ENCODE measurements at places on chromosomes 11 and 22. TPM values are rescaled to one million over a fixed set of nuclear protein-coding genes. Genes with fewer than 3 reads are reported as not detected.

JHY gene
- 8.7 TPM for total RNA-seq

SLC7A4 gene
- 3.3 TPM for total RNA-seq

PNPLA3 gene
- total RNA-seq = 3.8 TPM

ABCC8 gene
- total RNA-seq = 90.3 TPM

SMIM35 gene
- not detected for total RNA-seq

CARS1 gene
- total RNA-seq = 64.4 TPM

OR8D2 gene
- total RNA-seq = not detected

CAPN5 gene
- 25.3 TPM for total RNA-seq

A4GALT gene
- 9.4 TPM for total RNA-seq

NADSYN1 gene
- total RNA-seq = 44.1 TPM

OVCH2 gene
- total RNA-seq = not detected

ARHGEF17 gene
- 106 TPM for total RNA-seq

MUC5AC gene
- total RNA-seq = not detected

PRDM11 gene
- 23.2 TPM for total RNA-seq

MRGPRX4 gene
- total RNA-seq = not detected
